Stimulated activated CD8-positive, alpha-beta memory T cell treated with anti-CD3 and anti-CD28 coated beads, Interleukin-7, amount 100 ng/mL, for 1 hour (primary cell): ENCODE measurements at places on chromosomes 7 and 10.

GRCh38 chr10:13862546-13863233, 275.9 kb downstream of the PRPF18 start:
- no peak for DNase-seq

DNA sequence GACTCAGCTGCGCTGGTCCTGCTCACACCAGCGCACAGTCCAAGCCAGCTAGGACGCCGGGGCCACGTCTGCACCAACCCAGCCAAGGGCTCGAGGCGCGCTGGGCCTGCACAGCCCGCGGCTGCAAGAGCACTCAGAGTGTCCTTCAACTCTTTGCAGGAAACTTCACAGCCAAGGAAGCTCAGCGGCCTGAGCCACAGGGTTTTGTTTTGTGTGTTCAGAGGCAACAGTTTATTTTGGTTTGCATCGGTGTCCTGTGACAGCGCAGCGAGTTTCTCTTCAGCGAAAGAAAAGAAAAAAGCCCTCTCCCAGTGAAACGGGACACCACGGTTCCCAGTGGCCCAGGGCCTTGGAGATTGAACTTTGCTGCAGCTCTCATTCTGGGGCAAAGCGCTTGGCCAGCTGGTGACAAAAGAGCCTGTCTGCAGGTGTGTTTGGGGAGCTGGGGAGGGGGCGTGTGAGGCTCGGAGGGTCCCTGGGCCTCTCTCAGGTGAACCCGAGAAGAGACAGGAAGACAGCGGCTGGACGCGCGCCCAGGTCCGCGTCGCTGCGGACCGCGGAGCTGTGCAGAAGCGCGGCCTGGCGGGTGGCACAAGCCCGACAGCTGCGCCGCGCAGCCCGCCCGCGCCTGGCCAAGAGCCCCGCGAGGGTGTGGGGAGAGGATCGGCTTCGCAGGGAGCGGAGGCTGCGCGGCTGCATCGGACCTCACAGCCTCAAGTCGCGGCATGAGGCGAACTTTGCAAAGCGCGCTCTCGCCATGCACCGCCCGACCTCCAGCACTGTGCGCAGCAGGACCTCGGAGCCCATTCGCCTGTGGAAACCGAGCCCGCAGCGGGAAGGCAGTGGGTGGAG, 922 bp downstream of the CXCL12 start:
- no peak for DNase-seq

- no peak for DNase-seq
Observed at GRCh38 chr7:158815083-158815799, 14.1 kb downstream of the ESYT2 start.

- no peak for DNase-seq
Observed at GRCh38 chr10:91743465-91743864, 54.8 kb upstream of the TNKS2 start.

DNA sequence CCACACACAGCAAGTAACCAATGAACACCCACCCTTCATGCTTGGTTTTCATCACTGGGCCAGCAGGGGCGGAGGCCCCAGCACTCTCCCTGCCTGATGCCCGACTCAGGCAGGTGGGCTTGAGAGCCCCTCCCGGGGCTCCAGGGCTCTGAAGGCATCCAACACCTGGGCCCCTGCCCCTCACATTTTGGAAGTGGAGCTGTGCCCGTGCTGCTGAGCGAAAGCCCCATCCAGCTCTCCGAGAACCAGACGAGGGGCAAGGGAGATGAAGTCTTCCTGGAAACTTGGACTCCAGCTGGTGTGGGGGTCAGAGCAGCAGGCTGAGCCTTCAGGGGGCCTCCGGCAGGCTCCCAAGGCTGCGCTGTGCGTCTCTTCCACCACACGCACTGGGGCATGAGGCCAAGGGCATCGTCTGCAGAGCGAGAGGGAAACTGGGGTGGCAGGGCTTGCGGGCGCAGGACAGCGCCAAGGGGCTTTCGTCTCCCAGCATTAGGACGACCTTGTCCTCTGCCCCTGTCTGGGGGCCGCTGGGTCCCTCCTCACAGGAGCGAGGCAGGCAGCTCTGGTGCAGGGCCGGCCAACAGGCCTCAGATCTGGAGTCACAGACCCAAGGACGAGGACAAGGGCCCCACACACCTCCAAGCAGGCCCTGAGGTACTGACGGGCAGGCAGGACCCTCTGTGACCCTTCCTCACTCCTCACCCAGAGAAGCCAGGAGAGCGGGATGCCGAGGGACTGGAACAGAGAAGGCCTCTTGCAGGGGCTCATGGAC, 108.3 kb upstream of the FAM20C start:
- DNase-seq: no peak

DNA sequence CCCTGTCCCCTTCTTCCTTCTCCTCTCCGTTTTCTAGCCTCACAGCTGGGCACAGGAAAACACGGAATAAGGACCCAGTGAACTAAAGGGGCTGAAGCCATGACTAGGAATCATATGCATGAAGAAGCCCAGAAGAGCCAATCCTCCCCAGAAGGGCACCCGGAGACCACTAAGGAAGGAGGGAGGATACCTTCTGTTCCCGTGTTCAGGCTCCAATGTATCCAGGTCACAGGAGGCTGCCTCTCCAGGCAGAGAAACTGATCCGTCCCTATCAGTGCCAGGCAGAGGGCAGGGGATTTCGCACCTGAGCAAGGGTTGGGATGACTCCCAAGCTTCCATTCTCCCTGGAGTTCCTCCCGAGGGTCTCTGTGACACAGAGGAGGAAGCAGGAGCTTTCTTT, 246.6 kb downstream of the SNX10 start:
- DNase-seq: no peak

DNA sequence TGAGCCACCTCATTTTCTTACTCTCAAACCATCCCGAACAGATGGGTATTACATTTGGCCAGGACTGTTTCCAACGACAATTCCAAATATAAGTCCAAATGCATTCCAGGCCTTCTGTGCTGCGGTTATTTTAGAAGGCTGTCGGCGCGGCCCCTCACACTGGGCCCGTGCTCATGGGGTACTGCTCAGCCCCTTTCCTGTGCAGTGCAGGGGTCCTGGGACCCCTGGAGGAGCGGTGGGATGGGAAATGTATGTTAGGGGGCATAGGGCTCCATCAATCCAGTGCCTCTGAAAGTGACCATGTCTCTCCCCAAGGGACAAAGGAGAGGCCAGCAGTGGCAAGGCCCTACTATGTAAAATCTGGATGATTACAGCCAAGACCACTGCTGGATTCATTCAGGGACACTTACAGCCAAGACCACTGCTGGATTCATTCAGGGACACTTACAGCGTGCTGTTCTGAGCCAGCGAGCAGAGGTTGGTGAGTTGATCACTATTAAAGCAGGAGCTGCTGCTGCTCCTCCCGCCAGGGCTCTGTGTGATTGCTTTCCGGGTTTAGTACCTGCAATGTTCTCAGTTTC, 66.3 kb downstream of the CHST15 start:
- DNase-seq: no peak

- no peak for DNase-seq
Observed at GRCh38 chr10:122441961-122442360, 12.5 kb upstream of the ARMS2 start.

DNA sequence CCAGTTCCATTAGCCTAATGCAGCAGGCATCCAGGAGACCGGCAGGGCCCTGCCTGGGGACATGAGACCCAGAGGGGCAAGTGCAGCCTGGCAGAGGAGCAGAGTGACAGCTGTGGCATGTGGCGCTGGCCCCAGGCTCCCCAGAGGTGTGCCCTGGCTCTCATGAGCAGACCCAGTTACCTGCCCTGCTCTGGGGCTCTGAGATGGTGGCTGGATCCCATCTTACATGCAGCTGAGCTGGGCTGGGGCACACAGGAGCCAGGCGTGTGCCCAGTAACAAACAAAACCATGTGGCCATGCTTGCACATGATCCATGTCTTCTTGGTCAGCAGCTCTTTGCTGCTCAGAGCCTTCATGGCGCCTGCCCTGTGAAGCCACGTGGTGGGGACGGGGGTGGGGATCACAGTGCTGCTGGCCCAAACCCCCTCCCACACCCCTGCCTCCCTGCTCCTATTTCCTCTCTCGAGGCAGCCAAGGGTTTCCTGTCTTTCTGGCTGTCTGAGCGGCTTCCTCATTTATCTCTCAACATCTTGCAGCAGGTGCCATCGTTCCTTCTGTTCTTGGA, 40.3 kb upstream of the GTF2I start:
- DNase-seq: no peak

DNA sequence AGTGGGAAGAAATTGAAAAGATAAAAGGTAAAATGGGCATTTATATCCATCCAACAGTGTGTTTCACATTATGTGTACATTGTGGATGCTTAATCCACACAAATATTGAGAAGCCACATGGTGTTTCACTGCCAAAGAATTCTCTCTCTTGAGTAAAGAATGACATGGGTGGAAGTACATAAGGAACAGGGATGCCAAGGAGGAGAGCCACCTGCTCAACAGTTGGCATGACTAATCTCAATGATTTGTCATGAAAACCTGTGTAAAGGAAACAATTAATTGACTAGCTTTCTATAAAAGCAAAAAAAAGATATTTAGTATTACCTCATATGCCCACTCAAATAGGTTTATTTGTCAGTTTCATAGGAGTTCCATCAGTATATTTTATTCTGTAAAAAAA, 43.1 kb downstream of the MAGI2 start:
- no peak for DNase-seq

DNA sequence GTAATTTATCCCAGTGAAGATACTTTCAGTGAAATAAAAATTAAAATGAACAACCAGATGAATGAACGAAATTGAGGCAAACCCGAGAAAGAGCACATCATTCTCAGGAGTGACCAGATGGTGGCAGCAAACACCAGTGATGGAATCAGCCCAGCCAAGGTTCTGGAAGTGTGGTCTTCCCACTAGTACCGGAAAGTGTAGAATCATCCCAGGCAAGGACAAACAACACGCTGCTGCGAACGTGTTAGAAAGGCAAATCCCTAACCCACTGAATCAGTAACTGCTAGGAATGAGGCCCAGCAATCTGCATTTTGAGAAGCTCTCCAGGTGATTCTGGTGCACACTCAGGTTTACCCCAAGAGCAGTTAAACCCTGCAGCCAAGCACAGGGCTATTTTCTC, 15.5 kb upstream of the SLC18A3 start:
- DNase-seq: no peak

GRCh38 chr7:135716677-135717238, 11.2 kb downstream of the SLC13A4 start:
- no peak for DNase-seq

DNA sequence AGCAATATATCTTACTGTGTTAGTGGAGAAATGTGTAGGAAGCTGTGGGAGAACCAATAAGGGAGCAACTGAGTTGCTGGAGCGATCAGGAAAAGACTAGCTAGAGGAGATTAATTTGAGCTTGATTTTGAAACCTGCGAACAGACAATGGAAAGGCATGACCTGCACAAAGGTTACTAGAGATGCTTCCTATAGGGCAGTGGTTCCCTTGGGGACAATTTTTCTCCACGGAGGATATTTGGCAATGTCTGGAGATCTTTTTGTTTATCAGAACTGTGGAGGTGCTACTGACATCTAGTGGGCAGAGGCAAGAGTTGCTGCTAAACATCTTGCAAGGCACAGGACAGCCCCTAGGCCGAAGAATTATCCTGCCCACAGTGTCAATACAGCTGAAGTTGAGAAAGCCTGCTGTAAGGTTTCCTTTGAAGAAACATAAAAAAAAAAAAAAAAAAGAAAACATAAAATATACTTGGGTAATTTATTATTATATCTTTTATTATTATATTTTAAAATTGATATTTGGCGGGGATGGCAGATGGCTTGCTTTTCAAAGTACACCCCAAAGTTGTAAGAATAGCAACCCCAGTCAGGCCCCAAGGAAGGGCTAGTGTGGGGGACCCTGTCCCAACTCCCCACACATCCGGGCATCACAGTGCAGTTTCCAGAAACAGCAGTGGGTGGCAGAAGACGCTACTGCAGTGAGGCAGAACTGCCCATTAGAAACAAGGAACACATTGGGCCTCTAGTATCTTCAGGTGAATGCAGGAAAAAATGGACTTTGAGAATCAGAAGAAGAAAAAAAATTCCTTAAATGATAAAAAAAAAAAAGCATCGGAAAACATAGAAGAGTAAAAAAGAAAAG, 481.6 kb downstream of the SH2D4B start:
- DNase-seq: no peak

GRCh38 chr10:63415640-63416244, 50.0 kb downstream of the JMJD1C start:
- no peak for DNase-seq

- no peak for DNase-seq
Observed at GRCh38 chr10:98016772-98017475, 13.5 kb downstream of the CRTAC1 start.

DNA sequence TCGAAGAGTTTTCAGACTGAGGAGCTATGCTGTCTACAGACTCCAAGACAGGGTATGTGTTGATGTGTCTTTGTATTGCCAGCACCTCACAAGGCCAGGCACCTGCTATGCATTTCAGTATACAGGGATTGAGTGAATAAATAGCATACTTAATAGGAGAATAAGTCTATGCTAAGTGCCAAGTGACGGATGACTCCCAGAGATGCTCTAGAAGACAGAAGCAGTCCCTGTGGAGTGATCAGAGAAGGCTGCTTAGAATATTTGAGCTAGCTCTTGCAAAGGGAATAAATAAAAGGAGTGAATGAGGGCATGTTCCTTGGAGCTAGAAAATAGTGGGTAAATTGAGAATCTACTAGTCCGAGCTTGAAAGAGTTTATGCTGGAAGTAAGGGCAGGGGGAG, 346.4 kb downstream of the GATA3 start:
- DNase-seq: no peak

DNA sequence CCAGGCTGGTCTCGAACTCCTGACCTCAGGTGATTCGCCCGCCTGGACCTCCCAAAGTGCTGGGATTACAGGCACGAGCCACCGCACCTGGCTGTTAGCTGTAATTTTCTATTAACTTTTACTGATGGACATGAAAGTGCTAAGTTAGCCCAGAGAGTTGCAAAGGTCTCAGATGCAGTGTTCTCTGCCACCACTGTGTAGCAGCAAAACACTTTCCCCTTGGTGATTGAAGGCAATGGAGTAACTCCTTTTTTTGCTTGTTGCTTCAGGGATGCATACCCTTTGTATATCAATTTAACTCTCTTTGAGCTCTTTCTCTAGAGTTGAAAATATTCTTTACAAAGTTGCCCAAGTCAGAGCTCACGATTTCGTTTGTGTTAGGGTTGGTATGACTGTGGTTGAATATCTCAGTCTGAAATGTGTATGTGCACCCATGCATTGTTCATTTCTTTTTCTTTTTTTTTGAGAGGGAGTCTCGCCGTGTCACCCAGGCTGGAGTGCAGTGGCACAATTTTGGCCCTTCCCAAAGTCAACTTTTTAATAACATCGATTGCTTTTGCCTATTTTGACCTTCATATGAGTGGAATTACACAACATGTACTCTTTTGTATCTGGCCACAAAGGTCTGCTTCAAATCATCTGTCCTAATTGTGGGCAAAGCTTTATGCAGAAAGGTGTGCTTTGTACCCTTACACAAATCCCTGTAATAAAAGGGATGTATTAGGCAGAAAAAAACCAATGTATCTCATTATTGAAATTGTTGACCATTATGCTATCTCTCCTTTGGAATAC, 52.6 kb downstream of the GTF2I start:
- DNase-seq: no peak

- no peak for DNase-seq
Observed at GRCh38 chr7:82036146-82036886, 266.5 kb upstream of the HGF start.

DNA sequence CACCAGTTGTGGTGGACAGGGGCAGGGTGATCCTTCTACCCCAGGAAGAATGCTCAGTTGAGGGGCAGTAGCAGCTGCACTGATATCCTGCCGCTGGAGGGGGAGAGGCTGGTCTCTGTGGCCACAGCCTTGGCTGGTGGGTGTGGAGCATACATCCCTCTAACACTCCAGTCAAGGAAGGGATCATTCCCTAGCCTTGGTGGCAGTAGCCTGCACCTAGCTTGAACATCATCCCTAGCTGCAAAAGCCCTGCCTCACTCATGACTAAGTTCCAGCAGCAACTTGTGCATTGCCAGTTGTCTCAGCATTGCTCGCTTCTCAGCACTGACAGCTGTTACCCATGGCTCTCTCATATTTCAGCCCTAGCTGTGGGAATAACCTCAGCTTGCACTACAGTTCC, 688.9 kb upstream of the POT1 start:
- no peak for DNase-seq
